ENCODE measurements at places on chromosomes 7 and 10.

GRCh38 chr7:35256256-35257175, 2.6 kb upstream of the TBX20 start:
- no peak for DNase-seq

DNA sequence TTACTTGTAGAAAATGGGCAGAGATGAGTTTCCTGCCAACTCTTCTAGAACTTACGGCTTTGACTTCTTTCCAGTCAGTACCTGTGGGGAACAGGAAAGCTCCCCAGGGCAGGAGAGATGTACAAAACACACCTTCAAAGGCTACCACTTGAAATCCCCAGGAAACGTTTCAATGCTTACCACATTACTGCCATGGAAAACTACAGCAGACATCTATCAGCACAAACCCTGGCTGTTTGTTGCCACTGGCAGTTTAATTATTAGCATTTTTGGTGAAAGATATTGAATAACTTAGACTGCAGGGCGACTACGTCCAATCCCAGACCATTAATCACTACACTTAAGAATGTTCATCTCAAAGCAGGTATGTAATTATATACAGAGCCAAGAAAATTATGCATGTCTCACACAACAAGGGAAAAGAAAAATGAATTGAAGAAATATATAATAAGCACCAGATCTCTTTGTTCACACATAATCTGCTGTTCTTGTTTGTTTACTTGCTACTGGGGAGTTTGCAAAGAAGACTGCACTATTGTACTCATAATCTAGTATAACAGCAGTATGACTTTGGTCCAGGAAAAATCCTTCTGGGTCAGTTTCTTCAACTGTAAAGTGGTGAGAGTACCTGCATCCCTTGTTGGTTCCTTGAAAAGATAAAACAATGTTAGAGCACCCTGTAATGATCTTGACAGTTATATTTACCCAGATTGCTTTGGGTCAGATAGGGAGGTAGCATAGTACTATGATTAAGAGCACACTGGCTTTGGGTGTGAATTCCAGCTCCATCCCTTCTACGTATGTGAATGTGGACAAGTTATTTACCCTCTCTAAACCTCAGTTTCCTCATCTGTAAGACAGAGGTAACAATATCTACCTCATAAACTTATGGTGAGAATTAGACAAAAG, 138.3 kb downstream of the DOCK4 start:
- DNase-seq = no peak

- DNase-seq = no peak
These were observed 727.9 kb upstream of the KCND2 start for GRCh38 chr7:119545118-119545517.

DNA sequence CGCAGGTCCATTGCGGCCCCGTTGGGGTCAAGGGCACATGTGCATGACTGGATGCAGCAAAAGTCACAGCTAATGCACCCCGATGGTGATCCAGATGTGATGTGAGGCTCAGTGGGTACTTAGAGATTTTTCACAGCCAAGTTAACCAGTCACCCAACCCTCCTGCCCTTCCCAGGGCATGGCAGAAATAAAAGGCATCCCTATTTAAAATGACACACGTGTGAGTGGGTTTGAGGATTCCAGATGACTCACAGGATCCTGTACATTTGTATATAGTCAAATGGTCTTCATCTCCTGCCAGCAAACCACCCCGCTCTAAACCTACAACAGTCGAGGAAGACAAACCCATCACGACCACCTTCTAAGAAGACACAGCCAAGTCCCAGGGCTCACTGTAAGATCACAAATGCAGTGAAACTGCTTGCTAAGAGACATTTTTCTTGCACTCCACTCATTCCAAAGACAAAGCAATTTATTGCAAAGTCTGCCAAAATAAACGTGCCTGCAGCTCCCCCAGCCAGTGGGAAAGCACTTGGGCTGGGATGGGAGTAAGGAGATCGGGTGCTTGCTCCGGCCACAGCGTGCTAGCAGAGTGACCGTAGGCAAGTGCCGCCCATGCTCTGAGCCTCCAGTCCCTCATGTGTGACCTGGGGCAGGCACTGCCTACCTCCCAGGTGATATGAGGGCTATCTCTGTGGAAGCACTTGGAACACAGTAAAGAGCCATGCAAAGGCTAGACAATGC, 86.6 kb upstream of the MACROH2A2 start:
- no peak for DNase-seq

DNA sequence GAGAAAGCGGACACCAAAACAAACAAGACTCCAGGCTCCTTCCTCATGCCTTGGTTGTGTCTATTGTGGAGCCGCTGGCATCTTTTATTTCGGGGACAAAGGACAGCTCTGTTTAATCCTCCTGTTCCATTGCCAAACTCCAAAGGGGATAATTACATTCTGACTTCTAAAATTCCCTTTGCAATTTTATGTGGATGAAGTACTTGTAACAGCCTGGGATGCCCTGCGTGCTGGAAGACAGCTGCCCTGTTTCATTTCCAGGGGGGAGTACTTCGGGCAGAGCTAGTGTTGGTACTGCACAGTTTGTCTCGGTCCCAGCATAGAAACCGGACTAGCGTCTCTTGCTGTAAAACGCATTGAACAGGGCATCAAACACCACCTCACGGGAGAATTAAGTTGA, 90.9 kb downstream of the BAMBI start:
- DNase-seq = no peak

DNA sequence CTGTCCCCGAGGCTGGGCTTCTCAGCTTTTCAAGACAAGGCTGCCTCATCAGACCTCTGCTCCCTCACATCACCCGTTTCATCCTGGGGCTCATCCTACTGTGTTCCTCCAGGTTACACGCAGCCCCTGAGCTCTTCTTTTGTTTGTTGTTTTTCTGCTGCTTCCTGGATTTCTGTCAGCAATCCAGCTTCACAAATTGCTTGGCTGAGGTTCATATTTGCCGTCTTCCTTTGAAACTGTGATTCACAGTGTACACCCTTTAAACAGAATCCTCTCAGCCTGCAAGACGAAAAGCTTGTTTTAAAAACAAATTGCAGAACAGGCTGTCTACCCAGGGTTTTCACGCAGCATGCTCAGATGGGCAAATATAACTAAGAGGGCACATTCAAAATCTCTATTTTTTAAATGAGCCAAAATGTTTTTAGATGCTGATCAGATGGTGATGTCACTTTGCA, 39.1 kb upstream of the PARD3 start:
- no peak for DNase-seq

- DNase-seq = no peak
These were observed 26.5 kb downstream of the PPA1 start for GRCh38 chr10:70206762-70207161.

DNA sequence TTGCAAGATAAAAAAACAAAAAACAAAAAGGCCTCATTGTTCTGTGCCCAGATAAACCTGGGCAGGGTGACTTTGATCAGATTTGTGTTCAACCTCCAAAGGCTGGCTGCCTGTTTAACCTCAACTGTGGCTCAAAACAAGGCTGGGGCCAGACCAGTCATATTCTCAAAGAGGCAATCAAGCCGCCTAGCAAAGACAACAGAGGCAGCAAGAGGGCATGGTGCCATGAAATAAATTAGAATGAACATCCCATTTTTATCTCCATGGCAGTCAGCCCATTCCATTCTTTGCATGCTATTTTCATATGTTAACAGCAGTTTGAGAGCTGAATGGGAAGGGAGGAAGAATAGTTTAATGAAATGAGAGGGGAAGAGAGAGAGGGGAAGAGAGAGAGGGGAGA, 1150.3 kb downstream of the TYW1 start:
- DNase-seq = no peak

GRCh38 chr7:24718977-24719491, 38.2 kb downstream of the GSDME start:
- no peak for DNase-seq
